Muscle of arm (tissue), 14 donors: ENCODE measurements at places on chromosomes 4 and X.

GRCh38 chrX:108736509-108737479 is at the start of gene IRS4:
IRS4 (minus strand) TSS chrX:108736563.
- DNase-seq = no peak

DNA sequence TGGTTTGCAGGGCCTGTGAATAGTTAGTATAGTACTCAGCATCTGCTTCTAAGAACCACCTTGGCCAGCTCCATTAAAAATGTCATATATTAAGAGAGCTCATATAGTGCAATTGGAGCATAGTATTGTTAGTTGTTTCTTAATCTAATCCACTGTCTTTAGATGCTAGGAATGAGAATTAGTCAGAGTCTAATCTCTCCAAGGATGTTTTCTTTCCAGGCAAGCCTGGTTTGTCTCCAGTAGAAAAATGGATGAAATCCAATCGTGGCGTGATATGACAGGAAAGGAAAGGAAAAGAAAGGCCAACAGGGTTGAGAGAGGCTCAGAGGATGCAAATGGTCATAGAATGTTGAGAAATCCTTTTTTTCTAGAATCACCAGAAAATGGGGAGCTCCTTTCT is 15.0 kb upstream of the TMEM164 start:
- DNase-seq = no peak

DNA sequence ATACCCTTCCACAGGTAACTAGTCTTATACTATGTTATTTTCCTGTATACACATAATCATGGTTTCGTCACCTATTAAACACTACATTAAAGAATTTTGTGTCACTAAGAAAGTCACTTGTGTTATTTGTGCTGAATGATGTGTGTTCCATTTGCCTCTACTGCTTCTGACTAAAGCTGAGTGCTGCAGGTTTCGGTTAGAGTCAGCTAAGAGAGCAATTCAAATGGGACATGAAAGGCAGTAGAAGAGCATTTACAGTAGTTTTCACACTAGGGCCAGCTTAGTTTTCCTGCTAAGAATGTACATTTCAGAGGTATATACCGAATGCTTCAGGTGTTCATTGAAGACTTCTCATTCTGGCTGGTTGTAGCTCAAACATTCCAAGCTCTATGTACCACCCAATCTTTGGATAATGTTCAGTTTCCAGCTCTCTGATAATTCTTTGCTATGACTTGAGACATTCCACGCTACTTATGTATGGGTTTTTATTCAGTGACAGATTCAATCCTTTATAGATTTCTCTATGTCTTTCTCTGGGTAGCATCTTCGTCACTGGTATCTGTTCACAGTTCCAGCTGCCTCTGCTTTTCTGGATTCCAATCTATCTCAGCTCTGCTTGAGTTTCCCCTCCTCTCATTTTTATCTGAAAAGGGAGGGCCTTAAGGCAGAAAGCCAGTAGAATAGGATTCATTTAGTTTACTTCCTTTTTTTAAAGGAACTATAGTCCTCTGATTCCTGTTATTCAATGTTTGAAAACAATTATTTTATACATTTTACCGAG is 164.4 kb downstream of the CXXC4 start:
- no peak for DNase-seq

GRCh38 chr4:6239486-6239885 is 30.2 kb upstream of the WFS1 start:
- no peak for DNase-seq

- DNase-seq = no peak
Observed at GRCh38 chr4:146061610-146062334, 113.7 kb upstream of the LSM6 start.

- DNase-seq = no peak
Observed at GRCh38 chr4:174550541-174550940, 28.3 kb upstream of the HPGD start.

DNA sequence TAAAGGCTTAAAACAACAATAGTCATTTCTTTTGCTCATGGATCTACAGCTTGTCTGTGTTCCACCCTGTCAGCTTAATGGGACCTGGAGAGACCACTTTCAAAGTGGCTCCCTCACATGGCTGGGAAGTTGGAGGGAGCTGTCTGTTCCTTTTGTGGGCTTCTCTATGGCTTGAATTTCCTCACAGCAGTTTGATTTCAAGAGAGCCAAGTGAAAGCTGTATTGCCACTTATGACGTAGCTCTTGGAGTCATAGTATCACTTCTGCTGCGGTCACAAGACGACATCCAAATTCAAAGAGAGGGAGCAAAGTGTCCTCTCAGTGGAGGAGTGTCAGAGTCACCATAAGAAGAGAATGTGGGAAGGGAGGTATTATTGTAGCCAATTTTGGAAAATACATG is 22.7 kb upstream of the ACSL1 start:
- DNase-seq = no peak

GRCh38 chrX:40105835-40106675 is 8.3 kb upstream of the BCOR start:
- DNase-seq = peak; percentile 67

DNA sequence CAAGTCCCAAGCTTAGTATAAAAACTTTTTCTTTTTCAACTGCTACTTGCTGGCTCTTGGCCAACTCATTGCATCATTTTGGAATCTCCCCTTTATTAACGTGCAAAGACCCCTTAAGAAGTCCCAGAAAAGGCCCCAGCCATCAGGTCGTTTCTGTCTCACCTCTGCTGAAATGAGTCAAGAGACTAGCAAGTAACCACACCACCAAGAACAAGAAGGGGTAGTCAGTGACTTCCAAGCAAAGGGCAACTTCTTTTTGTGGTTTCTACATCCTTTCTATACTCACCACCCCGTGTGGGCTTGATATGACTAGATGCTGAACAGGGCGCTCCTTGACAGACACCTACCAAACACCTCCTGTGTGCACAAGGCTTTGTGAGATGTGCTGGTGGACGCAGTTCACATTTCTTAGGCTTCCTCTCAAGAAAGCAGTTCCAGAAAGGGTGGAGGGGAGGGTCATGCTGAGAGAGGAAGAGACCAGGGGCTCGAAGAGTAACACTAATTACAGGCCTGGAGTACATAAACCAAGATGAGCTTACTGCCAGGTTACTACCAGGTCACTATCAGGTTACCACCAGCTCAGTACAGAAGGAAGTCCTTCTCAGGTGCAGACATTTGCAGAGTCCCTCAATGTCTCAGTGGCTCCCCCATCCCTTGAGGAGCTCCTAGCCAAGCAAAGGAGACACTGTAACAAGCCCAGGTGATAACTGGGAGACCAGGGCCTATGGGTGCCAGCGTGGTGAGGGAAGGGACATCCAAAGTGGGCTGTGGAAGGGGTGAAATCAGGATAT is 19.3 kb downstream of the JAKMIP1 start:
- DNase-seq = no peak

DNA sequence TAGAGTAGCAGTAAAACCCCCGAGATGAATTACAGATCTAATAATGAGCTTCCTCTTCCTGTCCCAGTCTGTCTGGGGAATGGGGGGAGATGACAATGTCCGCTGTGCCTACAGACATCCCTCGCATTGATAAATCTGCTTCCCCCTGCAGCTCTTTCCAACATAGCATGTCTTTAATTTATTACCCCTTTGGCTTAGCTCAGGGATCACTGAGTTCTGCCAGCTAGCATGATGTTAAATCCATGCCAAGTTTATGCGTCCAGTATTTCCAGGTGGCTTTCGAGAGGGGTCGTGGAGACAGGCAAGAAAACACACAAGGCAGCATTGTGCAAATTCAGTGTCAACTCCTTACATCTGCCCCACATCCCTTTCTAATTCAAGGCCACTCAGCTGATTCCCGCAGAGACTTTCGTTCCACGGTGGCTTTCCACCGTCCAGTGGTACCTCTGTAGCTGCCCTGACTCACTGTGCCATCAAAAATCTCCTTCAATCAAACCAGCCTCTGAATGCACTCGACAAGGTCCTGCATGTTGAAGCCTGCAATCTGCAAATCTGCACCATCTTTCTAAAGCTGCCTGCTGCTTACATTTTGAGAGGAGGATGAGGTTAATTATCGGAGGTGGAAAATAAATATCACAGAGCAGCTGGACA is 75.1 kb downstream of the MXRA5 start:
- no peak for DNase-seq

DNA sequence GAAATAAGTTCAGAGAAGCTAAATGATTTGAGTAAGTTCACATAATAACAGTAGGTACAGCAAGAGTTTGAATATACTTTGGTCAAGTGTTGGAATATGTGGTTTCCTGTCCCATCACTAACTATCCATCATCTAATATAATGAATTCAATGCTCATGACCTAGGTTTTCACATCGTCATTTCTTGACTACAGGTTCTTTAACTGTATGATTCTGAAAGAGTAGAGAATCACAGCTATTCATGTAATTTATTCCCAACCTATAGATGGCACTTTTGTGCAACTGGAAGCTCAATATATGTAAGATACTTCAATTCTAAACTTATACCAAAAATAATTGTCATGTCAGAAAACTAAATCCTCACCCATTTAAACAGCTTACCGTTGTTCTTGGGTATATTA is 53.1 kb downstream of the TIGD2 start:
- DNase-seq = no peak

- DNase-seq = no peak
Observed at GRCh38 chrX:109345856-109346255, 136.0 kb downstream of the GUCY2F start.

- DNase-seq = no peak
Observed at GRCh38 chr4:148273501-148273986, 168.7 kb downstream of the NR3C2 start.

- DNase-seq = no peak
Observed at GRCh38 chrX:130726661-130727060, 176.3 kb downstream of the ENOX2 start.

- no peak for DNase-seq
Observed at GRCh38 chrX:53476371-53476770, 42.2 kb upstream of the HSD17B10 start.

DNA sequence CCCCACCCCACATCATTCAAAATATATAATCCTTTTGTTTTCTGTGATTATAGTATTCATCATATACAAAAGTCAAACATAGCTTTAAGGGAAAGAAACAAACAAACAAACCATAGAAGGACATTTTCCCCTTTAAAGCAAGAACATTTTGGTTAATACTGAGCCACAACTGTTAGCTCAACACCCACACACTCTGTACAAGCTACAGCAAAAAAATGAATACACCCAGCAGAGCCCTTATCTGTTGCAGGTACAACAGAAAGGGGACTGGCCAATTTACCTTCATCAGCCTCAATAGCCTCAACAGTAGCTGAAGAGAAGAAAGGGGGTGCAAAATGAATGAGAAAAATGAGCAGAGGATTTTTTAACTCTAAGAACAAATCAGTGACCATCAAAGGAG is 318.4 kb downstream of the PPP3CA start:
- DNase-seq = no peak

DNA sequence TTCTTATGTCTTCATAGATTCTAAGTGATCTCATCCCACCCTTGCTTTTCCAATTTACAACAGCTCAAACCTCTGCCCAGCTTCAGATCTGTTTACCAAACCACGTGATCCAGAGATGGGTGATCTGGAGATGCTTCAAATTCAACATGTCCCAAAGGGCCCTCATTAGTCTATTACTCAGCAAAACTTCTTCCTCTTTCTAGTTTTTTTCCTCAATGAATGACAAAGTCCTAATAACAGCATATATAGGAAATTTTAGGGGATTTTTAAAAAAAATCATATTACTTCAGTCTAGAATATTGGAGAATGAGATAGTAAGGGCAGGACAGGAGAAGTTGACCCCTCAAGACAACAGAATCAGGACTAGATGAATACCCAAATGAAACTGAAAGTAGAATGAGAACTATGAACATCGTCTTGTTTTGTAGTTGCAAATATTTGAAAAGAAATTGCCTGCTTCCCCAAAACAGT is 127.1 kb downstream of the CFAP299 start:
- DNase-seq = no peak

DNA sequence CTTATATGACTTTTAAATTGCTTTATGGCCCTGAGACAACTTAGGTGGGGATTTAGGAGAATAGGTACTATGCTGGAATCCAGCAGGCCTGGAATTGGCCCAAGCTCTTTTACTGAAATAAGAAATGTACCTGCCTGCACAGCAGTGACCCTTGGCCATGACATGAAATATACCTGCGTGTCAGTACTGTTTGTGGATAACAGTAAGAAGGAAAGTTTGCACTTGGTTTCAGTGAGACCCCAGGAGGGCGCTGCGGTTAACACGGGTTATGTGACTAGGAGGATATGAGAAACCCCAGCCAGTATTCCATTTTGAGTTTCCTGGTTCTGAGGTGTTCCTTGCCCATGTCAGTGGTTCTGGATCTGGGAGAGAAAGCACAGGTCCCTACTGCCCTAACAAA is 5.3 kb downstream of the MTM1 start:
- DNase-seq = no peak
